ENCODE measurements at places on chromosomes 2 and 18.

DNA sequence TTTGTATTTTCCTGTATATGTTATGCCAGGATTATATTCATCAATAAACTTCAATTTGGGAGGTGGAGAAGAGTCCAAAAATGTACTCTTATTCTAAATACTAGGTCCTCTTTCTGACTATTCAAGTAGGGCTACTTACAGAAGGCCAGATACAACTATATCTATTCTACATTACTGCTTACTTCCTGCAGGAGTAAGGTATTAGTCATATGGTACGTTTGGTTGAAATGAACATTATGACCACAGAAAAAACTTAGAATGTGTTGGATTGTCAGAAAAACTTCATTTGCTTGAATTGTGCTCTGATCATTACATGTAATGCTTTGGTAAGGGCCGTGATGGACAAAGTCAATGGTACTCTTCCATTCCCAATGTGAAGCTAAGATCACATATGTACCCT lies 35.0 kb downstream of the STAT4 start:
- DNase-seq = no peak

GRCh38 chr18:68436485-68436884 lies 278.4 kb downstream of the TMX3 start:
- no peak for DNase-seq

DNA sequence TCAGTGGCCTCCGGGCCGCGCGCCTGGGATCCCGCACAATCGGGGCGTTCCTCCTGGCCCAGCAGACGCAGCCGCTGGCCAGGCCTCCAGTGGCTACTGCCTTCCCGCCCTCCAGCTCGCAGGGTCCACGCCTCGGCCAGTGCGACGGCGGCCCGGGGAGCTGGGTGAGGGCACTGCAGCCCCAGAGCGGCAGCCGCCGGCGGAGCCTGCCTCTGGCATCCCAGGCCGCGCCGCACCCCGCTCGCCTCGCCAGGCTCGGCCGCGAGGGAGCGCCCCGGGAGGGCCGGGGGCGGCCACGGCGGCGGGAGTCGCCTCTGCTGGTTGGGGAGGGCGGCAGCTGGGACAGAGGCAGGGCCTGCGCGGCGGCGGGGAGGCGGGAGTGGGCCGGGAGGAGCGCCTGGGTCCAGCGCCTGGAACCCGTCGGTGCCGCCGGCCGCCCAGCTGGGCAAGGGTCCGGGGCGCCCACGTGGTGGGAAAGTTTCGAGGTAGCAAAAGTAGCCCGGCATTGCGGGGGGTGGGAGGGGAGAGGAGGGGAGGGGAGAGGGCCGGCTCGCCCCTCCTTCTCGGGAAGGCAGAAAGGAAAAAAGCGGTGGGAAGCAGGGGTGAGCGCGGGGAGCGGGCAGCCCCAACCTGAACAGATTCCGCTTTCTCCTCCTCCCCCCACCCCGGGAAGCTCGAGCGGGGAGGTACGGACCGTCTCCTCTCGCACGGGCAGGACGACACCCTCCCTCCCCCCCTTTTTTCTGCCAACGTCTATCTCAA lies 1.5 kb upstream of the INHBB start:
- DNase-seq = no peak

DNA sequence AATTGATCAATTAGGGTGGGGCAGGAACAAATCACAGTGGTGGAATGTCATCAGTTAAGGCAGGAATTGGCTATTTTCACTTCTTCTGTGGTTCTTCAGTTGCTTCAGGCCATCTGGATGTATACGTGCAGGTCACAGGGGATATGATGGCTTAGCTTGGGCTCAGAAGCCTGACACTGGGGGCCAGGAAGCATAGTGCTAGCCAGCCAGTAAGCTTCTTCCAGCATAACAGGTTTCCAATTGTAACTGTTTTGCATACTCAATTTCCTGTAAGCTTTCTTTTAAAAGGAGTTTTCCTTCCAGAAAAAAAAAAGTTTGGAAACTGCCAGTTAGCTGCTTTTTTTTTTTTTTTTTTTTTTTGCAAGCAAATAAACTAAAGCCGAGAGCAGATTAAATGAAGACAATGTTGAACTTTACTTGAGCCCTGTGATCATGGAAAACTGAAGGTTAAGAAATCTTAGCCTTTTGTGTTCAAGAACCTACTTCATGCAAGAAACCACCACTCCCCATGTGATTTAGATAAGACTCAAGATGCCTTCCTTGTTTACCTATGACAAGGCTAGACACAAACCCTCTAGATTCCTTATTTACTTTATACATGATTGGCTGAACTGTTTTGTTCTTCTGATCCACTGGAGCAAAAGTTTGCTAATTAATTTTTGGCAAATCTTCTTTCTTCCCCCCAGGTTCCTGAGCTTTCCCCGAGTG lies 126.9 kb upstream of the LINC00305 start:
- no peak for DNase-seq

- no peak for DNase-seq
These were observed 438.2 kb downstream of the EPHA4 start for GRCh38 chr2:221133941-221134340.

DNA sequence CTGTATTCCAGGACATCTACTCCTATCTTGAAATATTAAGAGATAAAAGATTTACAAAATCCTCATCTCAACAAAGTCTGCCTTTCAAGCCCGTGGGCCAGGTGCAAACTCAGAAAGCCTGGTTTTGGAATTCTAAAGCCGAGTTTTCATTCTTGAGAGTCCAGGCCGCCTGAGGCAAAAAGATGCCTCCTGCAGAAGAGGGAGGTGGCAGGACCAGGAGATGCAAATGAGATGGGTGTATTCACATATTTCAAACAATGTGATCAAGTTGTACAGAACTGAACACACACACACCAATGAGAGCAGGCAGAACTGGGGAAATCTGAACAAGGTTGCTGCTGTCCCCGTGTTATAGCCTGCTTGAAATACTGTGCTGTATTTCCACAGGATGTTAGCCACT lies 7.7 kb upstream of the HS6ST1 start:
- no peak for DNase-seq

- no peak for DNase-seq
These were observed 226.1 kb downstream of the DSEL start for GRCh38 chr18:67290421-67290820.

Measured in amniotic stem cell (primary cell).